ENCODE measurements at places on chromosomes 6 and 20.

DNA sequence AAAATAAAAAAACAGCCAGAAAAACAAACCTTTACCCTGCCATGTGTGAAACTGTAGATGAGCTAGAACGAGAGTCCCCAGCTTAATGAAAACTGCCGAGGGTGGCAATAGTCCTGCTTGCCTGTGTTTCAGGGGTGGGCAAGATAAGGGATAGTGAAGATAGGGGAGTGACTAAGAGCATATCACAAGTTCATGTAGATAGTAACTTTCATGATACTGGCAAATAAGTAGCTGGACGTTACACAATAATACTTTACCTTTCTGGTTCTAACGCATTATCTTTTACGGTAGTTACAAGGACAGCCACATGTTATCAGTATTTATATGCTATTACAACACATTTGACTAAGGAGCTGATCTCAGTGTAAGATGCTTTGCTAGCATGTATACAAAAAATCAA lies 9.3 kb upstream of the FBXO9 start:
- H3K4me1 ChIP-seq, result peaks cover 24% of the 10 kb centered on the region
- H3K4me3 ChIP-seq, result no peak overlapping the region
- H3K36me3 ChIP-seq, result no peaks in the 10 kb centered on the region
- no peak overlapping the region for H3K27ac ChIP-seq
- DNase-seq, result no peak

DNA sequence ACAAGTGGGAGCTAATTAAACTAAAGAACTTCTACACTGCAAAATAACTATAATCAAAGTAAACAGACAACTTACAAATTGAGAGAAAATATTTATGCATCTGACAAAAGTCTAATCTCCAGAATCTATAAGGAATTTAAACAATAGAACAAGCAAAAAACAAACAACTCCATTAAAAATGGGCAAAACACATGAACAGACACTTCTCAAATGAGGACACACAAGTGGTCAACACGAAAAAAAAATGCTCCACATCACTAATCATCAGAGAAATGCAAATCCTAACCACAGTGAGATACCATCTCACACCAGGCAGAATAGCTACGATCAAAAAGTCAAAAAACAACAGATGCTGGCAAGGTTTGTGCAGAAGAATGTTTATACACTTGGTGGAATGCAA lies 36.2 kb downstream of the STMND1 start:
- H3K27ac ChIP-seq, result no peak overlapping the region
- no peaks in the 10 kb centered on the region for H3K36me3 ChIP-seq
- H3K4me3 ChIP-seq, result no peak overlapping the region
- no peak for DNase-seq

DNA sequence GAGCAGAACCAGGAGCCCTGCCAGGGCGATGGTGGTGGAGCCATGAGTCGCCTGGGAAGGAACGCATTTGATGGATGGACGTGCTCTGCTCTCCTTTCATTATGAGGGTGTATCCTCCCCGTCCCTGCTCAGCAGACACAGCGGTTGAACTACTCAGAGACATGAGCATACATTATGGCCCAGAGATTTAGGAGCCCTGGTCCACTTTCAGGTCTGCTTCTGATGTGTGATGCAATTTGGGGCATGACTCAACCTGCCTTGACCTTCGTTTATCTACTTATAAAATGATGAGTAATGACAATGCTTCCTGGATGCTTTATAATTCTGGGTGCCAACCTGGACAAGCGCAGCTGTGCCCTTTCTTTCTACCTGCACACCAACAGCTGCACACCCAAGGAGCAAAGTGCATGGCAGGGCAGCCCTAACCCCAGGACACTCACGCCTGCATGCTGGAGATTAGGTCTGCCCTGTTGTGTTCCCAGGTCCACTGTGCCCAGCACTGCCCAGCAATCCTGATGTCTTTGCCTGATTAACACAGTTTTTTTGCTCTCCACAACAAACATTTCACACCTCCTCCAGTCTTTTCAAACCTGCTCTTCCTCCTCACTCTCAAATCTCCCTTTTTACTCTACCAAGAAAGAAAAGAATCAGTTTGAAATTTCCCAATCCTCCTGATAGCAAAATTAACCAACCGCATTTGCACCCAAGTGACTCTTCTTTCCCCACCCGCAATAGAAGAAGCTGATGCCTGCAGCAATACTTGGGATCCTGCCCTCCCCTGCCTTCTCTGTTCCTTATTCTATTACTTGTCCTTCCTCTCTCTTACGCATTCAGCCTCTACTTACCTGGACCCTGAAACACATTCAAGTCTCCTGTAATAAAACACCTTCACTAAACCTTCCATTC lies 81.2 kb downstream of the EZR start:
- DNase-seq, result no peak
- H3K4me3 ChIP-seq, result no peak overlapping the region
- no peaks in the 10 kb centered on the region for H3K4me1 ChIP-seq
- no peaks in the 10 kb centered on the region for H3K36me3 ChIP-seq

- DNase-seq, result no peak
- no peak overlapping the region for H3K27ac ChIP-seq
- no peaks in the 10 kb centered on the region for H3K27me3 ChIP-seq
These were observed 80.2 kb upstream of the ASF1A start for GRCh38 chr6:118813775-118814174.

DNA sequence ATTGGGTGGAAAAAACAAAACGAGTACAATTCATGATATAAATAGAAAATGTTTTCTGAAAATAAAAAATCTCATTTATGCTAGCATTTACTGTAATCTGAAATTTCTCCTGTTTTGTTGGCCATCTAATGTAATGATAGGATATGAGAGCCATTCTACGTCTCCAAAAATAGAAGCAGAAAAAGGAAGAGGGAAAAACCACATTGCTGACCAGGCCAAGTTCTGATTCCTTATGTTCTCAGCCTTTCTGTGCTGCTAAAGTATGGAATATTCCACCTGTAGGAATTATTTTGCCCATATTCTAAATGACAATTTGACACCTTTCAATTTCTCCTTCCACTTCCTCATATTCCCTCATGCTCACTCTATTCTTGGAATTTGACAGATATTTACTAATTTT lies 110.2 kb downstream of the TBXT start:
- no peaks in the 10 kb centered on the region for H3K36me3 ChIP-seq
- H3K4me3 ChIP-seq, result no peak overlapping the region
- no peaks in the 10 kb centered on the region for H3K4me1 ChIP-seq
- H3K27ac ChIP-seq, result no peak overlapping the region
- no peak for DNase-seq

GRCh38 chr6:142764311-142764710 lies 180.7 kb downstream of the HIVEP2 start:
- H3K27ac ChIP-seq, result no peak overlapping the region
- no peak for DNase-seq
- no peaks in the 10 kb centered on the region for H3K4me1 ChIP-seq
- H3K36me3 ChIP-seq, result no peaks in the 10 kb centered on the region

GRCh38 chr6:41707565-41708200 lies 27.7 kb downstream of the TFEB start:
- no peak for DNase-seq
- no peaks in the 10 kb centered on the region for H3K36me3 ChIP-seq
- no peak overlapping the region for H3K4me3 ChIP-seq
- H3K27ac ChIP-seq, result peak overlapping the region; percentile 45
- H3K27me3 ChIP-seq, result no peaks in the 10 kb centered on the region

- H3K4me1 ChIP-seq, result no peaks in the 10 kb centered on the region
- no peaks in the 10 kb centered on the region for H3K36me3 ChIP-seq
- DNase-seq, result no peak
- H3K27me3 ChIP-seq, result no peaks in the 10 kb centered on the region
- no peak overlapping the region for H3K27ac ChIP-seq
These were observed 67.2 kb downstream of the TRIM27 start for GRCh38 chr6:28856620-28857005.

DNA sequence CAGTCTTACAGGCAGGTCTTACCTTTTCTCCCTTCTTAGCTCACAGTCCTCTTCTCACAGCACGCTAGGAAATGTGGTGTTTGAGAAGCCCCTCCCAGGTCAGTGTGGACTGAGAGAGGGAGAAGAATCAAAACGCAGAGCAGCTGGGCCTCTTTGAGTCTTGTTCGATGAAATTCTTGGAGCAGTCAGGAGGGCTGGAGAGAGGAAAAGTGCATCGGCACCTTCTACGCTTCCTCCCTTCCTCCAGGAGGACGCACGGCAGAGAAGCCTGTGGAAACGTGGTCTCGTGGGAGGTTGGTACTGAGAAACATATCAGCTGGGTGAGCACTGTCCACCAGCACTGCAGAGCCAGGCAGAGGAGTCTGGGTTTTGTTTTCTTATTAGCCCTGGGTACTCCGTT lies 52.7 kb downstream of the TXLNB start:
- H3K4me1 ChIP-seq, result peaks cover 5% of the 10 kb centered on the region
- H3K27me3 ChIP-seq, result no peaks in the 10 kb centered on the region
- no peaks in the 10 kb centered on the region for H3K36me3 ChIP-seq
- H3K27ac ChIP-seq, result no peak overlapping the region
- no peak overlapping the region for H3K4me3 ChIP-seq

DNA sequence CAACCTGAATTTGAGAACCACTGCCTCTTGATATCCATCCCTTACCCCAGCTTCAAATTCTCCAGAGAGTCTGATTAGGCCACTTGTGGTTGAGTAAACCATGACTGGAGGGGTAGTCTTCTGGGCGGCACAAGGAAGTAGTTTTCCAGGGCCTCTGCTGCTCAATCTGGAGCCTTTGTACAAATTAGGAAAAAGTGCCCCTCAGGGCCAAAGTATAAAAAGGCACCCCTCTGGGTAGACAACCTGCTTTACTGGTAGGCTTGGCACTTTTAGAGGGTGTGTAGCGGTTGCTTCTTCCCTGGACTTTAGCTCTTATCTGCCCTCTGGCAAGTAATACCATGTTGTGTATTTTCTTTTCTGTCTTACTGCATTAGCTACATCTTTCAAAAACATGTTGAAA lies 32.9 kb upstream of the RPL7L1 start:
- H3K27ac ChIP-seq, result no peak overlapping the region
- H3K4me1 ChIP-seq, result no peaks in the 10 kb centered on the region
- H3K4me3 ChIP-seq, result no peak overlapping the region
- H3K27me3 ChIP-seq, result no peaks in the 10 kb centered on the region

GRCh38 chr6:139625998-139626975 lies 251.8 kb upstream of the CITED2 start:
- DNase-seq, result no peak
- H3K36me3 ChIP-seq, result no peaks in the 10 kb centered on the region

DNA sequence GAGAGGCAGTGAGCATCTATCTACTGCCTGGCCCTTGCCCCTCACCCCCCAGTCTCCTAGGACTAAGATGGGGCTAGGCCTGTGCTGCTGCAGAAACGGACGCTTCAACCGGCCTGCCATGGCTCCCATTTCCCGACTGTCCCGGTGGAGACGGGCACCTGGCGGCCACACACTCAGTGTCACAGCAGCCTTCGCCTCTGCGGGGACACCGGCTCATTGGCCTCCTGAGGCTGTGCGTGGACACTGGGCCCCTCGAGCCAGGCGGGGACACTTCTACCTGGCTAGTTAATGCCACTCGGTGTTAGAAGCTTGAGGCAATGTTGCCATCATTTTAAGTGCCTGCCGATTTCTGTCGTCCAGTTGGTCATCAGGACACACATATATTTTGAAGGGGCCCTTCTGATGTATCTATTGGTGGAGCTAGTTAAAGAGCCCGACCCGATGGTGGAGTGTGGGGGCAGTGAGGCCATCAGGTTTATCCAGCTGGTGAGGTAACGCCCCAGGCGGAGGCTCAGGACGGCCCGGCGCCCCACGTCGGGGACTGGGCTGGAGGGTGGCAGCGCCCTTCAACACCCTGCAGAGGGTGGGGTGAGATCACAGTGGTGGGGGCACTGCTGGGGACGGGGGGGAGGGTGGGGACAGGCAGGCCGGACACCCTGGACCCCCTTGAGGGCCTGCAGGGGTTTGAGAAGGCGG lies 58.9 kb upstream of the GATA5 start:
- no peak overlapping the region for H3K4me3 ChIP-seq
- H3K27me3 ChIP-seq, result peaks cover 51% of the 10 kb centered on the region
- DNase-seq, result no peak
- H3K36me3 ChIP-seq, result no peaks in the 10 kb centered on the region
- no peak overlapping the region for H3K27ac ChIP-seq
- no peaks in the 10 kb centered on the region for H3K4me1 ChIP-seq

- DNase-seq, result no peak
- H3K4me1 ChIP-seq, result no peaks in the 10 kb centered on the region
- H3K4me3 ChIP-seq, result no peak overlapping the region
These were observed 341.2 kb downstream of the SAMD5 start for GRCh38 chr6:147849401-147850330.

GRCh38 chr6:34047913-34048867 lies 97.7 kb downstream of the GRM4 start:
- H3K4me1 ChIP-seq, result no peaks in the 10 kb centered on the region
- no peak overlapping the region for H3K4me3 ChIP-seq
- H3K27ac ChIP-seq, result no peak overlapping the region
- H3K27me3 ChIP-seq, result no peaks in the 10 kb centered on the region
- DNase-seq, result no peak
- H3K36me3 ChIP-seq, result no peaks in the 10 kb centered on the region

GRCh38 chr20:34628026-34628425 lies 48.9 kb downstream of the PIGU start:
- no peaks in the 10 kb centered on the region for H3K4me1 ChIP-seq
- no peaks in the 10 kb centered on the region for H3K36me3 ChIP-seq
- no peak overlapping the region for H3K27ac ChIP-seq
- no peaks in the 10 kb centered on the region for H3K27me3 ChIP-seq

DNA sequence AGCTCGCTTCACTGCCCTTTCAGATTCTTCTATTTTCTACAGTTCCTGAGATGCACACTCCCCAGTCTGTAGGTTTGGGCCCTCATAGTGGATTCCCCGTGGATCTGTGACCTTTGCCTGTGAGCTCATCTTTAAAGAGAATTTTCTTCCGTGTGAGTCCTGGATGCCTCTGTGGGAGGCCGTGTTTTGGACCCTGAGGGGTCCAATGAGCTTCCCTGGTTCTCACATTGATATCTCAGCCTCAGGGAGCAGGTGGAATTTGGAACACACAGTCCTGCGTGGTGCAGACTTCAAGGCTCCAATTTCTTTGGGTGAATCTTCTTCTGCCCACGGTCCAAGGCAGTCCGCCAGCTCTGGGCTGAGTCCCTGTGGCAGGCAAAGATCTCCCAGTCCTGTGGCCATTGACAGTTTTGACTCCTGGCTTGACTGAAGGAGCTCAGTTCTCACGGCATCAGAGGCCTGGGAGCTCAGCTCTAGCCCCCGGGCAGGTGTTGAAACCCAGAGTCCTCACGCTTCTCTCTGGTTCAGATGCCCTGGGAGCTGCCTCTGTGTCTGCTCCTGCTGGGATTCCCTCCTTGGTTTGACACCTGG lies 61.0 kb downstream of the PSMG4 start:
- peaks cover 9% of the 10 kb centered on the region for H3K4me1 ChIP-seq
- no peak overlapping the region for H3K4me3 ChIP-seq
- H3K36me3 ChIP-seq, result no peaks in the 10 kb centered on the region

GRCh38 chr6:128492386-128492785 lies 28.0 kb downstream of the PTPRK start:
- no peaks in the 10 kb centered on the region for H3K36me3 ChIP-seq
- H3K4me3 ChIP-seq, result no peak overlapping the region
- no peak for DNase-seq
- H3K4me1 ChIP-seq, result no peaks in the 10 kb centered on the region
- H3K27ac ChIP-seq, result no peak overlapping the region

- H3K27ac ChIP-seq, result peak overlapping the region; percentile 78
- DNase-seq, result no peak
- H3K4me3 ChIP-seq, result no peak overlapping the region
- H3K4me1 ChIP-seq, result peaks cover 18% of the 10 kb centered on the region
- H3K27me3 ChIP-seq, result no peaks in the 10 kb centered on the region
These were observed 110.1 kb upstream of the PTPN1 start for GRCh38 chr20:50399917-50400704.

- H3K4me1 ChIP-seq, result no peaks in the 10 kb centered on the region
- no peaks in the 10 kb centered on the region for H3K27me3 ChIP-seq
- H3K4me3 ChIP-seq, result no peak overlapping the region
- DNase-seq, result no peak
These were observed 18.3 kb downstream of the PDE10A start for GRCh38 chr6:165644586-165645266.

- no peak for DNase-seq
- H3K36me3 ChIP-seq, result no peaks in the 10 kb centered on the region
- H3K4me3 ChIP-seq, result no peak overlapping the region
These were observed 49.5 kb downstream of the TRIM38 start for GRCh38 chr6:26012061-26012460.
